NCI-H748 treated with DMSO at 0.1 percent for 48 hours (cell line): ENCODE measurements at places on chromosomes 16 and 17.

DNA sequence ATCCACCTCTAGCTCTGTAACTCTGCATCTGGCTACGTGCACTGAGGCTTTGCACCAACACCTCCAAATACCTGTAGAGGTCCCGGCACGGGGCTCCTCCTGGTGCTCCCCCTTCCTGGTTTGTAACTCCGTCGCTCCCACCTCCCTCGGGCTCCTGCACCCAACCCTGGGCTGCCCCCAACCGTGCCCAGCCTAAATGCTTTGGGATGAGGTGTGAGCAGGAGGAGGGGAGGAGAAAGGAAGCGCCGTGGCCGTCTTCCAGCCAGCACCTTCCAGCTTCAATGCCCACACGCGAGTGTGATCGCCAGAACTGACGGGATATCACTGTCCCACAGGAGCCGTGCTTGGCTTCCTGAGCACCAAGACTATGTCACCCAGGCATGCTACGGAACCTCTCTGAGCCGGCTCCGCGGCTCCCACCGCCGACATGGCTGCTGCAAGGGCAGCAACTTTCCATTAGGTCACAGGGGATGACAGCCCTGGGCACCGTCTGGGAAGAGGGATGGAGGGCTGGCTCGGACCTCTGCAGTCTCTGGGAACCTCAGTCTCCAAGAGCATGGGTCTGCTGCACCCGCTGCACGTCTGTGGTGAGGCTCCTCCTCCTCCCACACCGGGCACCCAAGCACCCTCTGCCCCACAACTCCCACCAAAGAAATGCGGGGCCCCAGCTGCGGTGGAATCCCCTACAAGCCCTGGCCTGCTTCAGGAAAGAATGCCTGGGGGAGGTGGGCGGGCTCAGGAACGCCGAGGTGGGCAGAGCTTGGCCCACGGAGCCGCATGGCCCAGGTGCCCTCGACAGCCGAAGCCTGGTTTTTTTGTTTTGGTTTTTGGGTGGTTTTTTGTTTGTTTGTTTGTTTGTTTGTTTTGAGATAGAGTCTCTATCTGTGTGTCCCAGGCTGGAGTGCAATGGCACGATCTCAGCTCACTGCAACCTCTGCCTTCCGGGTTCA, 6.4 kb upstream of the SLC38A10 start:
- DNase-seq = no peak

DNA sequence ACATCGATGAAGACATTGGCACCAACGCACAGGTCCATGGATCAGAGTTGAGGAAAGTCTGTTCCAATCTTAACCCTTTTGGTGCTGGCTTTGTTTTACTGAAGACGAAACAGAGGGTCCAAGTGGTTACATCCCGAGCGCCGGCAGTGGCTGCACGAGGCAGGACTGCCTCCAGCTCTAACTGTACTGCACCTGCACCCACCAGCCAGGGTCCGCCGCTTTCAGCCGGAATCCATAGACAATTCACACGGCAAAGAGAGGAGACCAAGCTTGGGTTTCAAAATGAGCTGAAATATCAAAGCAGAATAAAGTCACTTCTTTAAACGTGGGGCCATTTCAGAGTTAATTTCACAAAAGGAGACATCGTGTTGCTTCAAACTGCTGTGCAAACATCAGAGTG, 21.2 kb upstream of the ZC3H18 start:
- DNase-seq = no peak

- DNase-seq = no peak
Observed at GRCh38 chr17:56325313-56326000, 172.2 kb downstream of the ANKFN1 start.

DNA sequence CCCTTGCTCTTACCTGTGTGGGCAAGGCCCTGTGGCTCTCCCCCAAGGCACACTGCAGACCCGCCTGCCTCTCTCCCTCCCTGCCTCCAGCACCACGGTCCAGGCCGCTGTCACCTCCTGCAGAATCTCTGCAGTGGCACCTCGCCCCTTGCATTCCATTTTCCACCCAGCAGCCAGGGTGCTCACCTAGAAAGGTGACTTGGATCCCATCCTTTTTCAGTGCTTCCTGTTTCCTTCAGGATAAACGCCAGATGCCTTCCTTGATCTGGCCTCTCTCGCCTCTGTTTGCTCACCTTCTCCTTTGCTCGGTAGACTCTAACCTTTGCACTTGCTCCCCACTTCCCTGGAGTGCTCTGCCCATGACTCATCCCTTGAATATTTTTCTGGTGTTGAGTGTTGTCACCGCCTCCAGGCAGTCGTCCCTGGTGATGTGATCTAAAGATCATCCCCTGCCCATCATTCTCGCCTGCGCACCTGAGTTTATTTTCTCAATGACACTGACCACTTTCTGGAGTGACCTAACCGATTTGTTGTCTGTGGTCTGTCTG, 79.2 kb upstream of the LGALS9 start:
- DNase-seq = no peak

- no peak for DNase-seq
Observed at GRCh38 chr16:72189865-72190371, 18.0 kb upstream of the PMFBP1 start.

GRCh38 chr16:30876867-30877266, 17.0 kb downstream of the BCL7C start:
- no peak for DNase-seq

DNA sequence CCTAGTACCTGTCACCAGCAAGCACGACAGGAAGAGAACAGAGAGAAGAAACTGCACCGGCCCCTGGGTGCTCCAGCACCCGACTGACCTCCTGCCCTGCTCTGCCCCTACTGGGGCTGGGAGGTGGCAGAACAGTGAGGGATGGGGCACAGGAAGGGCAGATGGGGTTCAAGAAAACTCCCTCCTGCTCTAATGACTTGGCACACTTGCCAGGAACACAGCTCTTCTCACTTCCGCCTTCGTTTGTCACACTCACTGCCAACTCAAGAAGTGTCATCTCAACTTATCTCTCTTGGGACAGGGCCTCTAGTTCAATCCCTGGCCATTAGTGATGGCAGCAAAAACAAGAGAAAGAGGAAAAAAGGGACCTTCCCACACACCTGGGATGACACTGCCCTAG, 42.7 kb upstream of the ICAM2 start:
- no peak for DNase-seq

- DNase-seq = no peak
Observed at GRCh38 chr17:77704048-77704815, 254.3 kb upstream of the TNRC6C start.

DNA sequence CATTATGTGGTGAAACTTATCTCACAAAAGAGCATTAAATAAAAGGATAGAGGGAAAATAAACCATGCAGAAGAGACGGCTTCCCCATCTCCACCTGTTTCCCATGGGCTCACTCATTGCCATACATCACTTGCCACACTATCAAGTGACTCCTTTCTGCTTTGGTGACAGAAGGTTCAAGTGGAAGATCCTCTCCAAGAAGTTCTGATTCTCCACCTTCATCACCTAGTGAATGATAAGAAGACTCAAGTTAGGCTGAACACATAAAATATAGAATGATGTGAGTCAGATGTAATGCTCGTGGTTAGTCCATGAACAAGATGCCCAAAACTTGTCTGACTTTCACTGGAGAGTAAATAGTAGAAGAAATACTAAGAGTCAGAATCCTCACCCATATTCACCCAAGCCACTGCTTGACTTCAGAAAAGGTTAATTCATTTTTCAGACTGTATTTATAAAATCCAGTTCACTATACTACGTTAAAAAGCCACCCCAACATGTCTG, 100.1 kb upstream of the TOB1 start:
- DNase-seq = no peak

DNA sequence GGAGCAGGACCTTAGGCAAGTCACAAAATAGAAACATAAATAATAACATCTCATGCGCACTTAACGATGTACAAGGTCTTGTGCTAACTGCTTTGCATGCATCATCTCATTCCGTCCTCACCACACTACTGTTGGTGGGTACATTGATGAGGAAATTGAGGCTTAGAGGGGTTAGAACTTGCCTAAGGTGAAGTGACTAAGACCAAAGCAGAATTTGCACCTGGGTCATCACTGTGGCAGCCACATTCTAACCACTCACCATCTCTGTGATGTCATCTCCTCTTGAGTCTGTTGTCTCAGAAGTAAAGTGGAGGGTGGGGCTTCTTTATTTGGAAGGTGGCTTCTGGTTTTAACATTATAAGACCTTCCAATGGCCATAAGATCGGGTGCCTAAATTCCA, 20.4 kb upstream of the TRIM25 start:
- DNase-seq = no peak

GRCh38 chr17:82400830-82401229, 17.3 kb upstream of the HEXD start:
- no peak for DNase-seq

- DNase-seq = no peak
Observed at GRCh38 chr16:81713295-81713772, 65.8 kb upstream of the PLCG2 start.

DNA sequence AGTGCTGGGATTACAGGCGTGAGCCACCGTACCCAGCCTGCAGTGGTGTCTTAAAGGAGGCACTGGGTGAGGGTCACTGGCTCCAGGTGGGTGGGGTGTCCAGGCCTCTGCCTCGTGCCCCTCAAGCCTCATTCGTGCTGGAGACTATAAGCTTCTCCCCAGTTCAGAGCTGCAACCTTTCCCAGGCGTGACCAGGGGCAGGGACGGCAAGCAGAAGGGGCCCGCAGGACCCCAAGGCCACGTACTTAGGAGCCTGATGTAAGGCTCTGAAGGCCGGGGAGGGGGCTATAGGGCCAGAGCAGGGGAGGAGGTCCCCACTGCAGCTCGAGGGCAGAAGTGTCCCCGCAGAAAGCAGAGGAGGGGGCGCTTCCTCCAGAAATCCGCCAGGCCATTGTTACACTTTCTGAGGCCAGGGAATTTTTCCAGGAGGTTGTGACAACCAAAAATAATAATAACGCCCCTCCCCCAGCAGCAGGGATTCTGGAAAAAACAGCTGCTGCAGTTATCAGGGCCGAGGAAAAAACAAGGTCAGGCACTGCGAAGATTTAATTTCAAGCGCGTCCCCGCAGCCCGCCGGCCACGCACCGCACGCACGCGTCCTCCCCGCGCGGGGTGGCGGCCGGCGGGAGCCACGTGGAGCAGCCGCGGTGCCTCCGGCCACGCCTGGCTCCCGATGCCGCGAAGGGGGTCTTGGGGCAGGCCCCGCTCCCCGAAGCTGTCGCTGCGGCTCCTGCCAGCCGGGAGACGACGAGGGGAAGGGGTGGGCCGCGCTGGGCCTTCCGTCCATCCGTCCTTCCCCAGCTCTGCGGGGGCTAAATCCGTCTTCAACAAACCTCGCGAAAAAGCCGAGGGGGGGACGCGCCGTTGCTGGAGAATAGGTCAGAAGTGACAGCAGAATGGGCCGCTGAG, 45.8 kb upstream of the SLC38A10 start:
- DNase-seq = no peak

GRCh38 chr17:30308406-30308805, 16.7 kb upstream of the BLMH start:
- DNase-seq = no peak

DNA sequence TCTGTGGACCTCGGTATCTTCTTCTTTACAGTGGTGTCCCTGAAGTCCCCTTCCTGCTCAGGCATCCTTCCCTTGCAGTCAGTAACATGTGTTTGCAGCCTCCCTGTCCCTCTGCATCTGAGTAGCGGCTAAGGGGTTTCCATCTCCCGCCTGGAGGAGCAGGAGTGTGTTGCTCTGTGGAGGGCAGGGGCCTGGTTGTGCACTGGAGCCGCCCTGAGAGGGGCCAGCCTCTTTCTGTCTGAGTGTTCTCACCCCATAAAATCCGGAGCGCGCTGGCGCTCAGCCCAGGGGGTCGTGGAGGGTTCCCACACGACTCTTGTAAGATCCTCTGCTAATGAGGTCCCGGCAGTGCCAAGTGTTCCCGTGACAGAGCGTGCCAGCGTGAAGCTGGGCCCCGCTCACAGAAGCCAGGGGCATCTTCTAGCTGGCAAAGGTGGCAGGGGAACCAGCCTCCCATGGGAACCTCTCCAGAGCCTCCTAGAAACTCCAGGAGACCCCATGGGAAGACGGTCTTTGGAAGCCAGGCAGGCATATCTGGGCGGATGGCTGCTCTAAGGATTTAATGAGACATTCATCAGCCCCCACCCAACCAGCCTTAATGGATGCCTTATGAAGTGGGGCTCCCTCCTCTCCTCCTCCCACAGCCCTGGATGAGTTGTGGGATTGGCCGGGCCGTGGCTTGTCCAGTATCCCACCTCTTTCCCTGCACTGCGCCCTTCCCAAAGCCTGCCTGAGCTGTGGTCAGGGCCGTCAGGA, 91.4 kb upstream of the GSE1 start:
- DNase-seq = no peak

DNA sequence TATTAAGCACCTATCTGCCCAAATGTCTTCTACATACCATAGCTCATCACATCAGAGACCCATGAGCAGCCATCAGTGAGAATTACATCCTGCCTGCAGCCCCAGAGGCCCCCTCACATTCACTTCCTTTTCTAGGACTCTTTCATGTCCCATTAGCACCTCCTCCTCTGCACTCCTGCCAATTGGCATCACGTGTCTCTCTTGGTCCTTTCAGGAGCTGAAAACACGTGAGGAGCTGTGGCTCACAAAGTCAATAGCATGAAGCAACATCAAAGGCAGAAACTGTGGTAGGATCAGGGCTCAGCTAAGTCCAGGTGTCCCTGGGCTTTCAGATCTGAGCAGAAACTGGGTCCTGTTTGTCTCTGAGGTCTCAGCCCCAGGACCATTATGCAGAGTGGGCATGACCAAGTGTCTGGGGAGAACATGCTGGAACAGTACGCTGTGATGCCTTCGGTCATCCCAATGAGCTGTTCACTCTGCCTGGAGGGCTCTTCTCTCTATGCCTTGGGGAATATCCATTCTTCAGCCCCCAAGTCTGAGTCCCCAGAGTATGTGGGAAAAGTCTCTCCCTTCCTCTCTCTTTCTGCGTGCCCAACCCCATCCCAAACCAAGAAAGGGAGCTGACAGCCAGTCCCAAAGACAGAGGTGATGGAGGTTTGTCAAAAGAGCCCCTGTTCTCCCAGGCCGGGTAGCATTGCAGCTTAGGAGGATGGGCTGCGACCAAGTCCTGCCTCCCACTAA, 457.0 kb upstream of the CDH5 start:
- DNase-seq = no peak

GRCh38 chr17:60381958-60382357, 10.0 kb downstream of the USP32 start:
- no peak for DNase-seq

GRCh38 chr17:27475070-27475673, 18.9 kb downstream of the KSR1 start:
- no peak for DNase-seq

- no peak for DNase-seq
Observed at GRCh38 chr16:66910175-66910940, 8.3 kb downstream of the CDH16 start.

- DNase-seq = no peak
Observed at GRCh38 chr17:78026381-78026780, 67.9 kb downstream of the TNRC6C start.

- DNase-seq = no peak
Observed at GRCh38 chr17:72711521-72712310, 380.8 kb downstream of the SLC39A11 start.

DNA sequence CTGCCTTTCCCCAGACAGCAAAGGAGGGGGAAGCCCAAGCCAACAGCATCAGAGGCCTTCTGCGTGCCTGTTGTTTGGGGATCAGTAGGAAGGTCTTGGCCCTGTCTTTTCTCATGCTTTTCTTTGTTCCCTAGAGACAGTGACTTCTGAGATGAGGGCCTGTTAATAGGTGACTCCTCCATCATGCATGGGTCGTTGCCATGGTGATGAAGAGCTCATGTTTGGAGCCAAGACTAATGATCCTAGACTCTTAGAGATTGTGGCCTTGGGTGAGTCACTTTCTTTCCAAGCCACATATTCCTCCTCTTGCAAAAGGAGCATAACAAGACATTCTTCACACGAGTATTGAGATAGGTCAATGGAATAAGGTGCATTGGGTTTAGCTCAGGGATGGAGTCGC, 201.1 kb upstream of the ASIC2 start:
- DNase-seq = no peak

- DNase-seq = no peak
Observed at GRCh38 chr17:61456688-61457225, 4.5 kb downstream of the TBX4 start.
